Left kidney (tissue), 8 donors: ENCODE measurements at places on chromosomes 7 and 10.

DNA sequence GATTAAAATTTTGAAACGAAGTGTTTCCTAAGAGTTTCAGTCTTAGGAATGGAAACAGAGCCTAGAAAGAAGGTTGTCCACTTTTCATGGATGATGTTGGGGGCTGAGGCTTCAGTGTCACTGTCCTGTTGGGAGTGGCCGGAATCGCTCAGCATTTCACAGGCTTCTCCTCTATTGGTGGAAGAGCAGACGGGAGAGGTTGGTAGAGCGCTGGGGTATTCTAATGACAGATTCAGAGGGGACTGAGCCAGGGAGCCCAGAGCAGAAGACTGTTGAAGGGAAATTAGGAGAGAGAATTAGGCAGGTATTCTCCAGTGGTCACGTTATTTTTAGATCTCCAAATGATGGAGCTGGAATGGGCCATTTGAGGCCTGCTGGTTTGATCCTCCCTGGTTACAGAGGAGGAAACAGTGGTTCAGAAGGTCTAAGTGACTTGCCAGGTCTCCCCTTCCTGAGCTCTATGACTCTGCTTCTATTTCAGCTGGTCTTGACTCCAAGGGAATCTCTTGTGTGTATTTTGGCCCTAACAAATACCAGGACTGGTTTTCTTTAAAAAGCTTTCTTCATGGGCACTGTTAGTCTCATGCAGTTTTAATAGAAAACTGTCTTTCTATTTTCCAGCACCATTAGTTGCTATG lies 35.7 kb upstream of the EEPD1 start:
- DNase-seq = no peak

DNA sequence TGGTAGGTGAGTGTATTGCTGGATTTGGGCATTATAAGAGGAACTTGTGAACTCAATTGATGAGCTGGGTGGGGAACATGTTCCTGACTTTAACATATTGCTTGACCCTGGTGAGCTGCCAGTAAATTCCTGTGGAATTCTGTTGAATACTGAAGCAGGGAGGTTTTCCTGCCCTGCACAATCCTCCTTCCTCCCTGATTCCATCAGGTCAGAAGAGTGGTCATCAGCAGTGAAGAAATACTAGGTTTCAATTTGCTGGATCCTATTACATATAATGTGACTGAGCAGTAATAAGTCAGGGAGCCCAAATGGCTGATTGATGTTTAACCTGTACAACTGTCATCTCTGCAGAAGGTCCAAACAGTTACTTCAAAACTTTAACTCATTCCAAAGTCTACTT lies 581.2 kb downstream of the SUGCT start:
- no peak for DNase-seq

GRCh38 chr7:96016056-96016586 lies 243.8 kb downstream of the DYNC1I1 start:
- no peak for DNase-seq

- DNase-seq = peak; percentile 86
Observed at GRCh38 chr10:103659674-103660363, 166.3 kb downstream of the NEURL1 start.
